ACHN (cell line): ENCODE measurements at places on chromosomes 5 and 9.
A peak's percentile ranks its signal among the peaks of the same experiment; 100 is the strongest.

- peak; percentile 55 for DNase-seq
These were observed 115.9 kb upstream of the SH3GL2 start for GRCh38 chr9:17462869-17463464.

- DNase-seq: peak; percentile 23
These were observed 146.3 kb downstream of the SNCAIP start for GRCh38 chr5:122458278-122458872.

- DNase-seq: no peak
These were observed 96.2 kb downstream of the OSTF1 start for GRCh38 chr9:75184471-75184870.

DNA sequence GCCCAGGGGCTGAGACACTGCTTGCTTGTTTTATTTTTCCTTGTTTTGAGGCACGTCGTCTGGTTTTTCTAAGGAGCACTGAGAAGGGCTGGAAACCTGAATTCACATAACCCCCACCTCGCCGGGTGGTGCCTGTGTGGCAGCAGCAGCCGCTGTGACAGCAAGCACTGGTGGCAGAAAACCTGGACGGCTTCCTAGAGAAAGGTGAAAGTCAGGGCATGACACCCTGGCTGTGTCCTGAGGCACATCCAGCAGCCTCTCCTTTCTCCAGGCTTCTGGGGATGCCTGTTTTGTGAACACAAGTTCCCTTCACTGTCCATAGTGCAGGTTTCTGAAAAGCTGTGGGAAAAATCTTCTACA is 29.2 kb downstream of the MRPL36 start:
- no peak for DNase-seq

DNA sequence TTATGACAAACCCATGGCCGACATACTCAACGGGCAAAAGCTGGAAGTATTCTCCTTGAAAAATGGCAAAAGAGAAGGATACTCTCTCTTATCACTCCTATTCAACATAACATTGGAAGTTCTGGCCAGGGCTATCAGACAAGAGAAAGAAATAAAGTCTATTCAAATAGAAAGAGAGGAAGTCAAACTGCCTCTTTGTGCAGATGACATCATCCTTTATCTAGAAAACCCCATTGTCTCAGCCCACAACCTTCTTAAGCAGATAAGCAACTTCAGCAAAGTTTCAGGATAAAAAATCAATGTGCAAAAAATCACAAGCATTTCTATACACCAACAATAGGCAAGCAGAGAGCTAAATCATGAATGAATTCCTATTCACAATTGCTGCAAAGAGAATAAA is 1799.9 kb upstream of the ACO1 start:
- DNase-seq: no peak

DNA sequence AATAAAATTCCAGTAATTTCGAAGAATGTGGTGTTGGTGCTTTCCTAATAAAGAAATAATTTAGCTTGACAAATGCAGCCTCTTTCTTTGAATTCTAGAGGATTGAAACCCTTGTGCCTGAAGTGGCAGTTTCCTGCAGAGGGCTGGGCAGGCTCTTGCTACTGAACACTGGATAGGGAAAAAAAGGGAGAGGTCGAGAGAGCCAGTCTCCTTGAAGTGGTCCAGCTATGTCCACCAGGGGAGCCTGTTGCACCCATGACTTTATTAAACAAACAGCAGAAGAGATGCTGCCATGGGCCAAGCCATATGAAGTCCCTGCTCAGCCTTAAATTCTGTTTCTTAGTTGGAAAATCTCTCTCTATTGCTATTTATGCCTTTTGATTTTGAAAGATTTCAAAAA is 178.4 kb downstream of the SMARCA2 start:
- DNase-seq: no peak

GRCh38 chr5:151661968-151662732 is 24.6 kb downstream of the SPARC start:
- DNase-seq: no peak

GRCh38 chr9:131258186-131258585 is 18.1 kb downstream of the FAM78A start:
- DNase-seq: no peak

DNA sequence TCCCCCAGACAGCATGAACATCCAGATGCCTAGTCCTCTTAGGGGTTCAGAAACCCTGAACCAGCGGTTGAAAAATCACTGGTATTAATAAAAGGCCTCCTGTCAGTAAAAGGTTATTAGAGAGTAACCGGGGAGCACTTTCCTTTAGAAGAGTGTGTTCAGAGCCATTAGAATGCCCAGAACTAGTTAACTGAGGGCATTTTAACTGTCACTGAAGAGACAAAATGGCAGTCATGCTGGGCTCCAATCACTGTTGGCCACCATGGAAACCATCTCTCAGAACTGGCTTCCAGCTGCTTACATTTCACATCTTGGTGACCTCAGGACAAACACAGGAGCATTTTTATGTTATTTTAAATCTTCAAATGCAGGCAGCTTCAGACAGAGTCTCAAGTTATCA is 36.2 kb upstream of the GDA start:
- no peak for DNase-seq

DNA sequence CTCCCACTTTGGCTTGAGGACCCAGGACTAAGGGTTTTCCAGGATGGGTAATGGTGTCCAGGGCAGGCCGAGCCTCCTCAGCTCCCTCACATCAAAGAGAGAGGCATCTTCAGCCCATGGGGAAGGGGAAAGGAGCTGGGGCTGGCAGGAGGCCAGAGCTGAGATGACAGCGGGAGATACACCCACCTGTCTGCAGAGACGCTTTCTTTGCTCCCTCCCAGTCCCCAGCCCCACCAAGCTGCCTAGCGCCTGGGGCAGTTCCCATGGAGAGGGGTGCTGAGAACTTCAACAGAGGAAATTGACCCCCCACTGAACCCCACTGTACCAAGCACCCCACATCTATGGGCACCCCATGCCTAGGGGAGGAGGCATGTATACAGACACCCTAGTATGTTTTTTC is 10.6 kb downstream of the PCDH1 start:
- DNase-seq: no peak

DNA sequence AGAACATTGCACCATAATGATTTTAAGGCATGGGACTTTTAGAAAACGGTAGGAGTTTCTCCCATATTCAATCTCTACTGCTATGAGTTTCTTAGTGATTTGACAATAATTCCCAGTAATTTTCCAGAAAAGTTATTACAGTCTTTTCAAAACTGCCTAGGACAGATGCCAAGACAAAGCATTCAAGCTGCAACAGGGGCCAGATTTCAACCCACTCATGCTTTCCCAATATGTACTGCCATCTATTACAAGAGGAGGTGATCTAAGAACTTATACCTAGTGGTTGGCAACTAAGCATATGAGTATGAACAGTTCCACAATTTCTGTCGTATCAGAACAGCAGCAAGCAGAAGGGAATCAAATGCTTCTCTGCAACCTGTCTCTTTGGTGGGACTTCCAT is 95.1 kb upstream of the TMED7 start:
- no peak for DNase-seq

- no peak for DNase-seq
These were observed 13.8 kb upstream of the CLIC3 start for GRCh38 chr9:137009938-137010732.

- DNase-seq: no peak
These were observed 32.3 kb downstream of the NTRK2 start for GRCh38 chr9:84701801-84702200.

- DNase-seq: no peak
These were observed 325.5 kb downstream of the ZNF608 start for GRCh38 chr5:124420952-124421351.

DNA sequence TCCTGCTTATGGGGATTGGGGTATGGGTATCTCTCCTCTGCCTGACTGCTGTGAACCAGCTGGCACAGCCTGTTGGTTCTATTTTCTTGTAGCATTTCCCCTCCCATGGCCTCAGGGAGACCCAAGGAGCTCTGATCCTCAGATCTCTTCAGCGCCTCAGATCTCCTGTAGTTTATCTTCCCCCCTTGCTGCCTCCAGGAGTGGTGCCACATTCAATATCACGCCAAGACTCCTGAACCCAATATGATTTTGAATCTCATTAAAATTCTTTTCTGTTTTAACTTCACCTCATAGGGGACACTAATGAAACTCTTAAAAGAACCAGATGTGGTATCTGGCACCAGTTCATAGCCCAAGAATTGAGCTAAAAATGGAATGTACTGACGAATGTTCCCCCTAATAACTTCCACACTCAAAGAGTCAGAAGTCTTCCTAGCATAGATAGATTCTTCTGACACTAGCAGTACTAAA is 59.6 kb upstream of the LIFR start:
- DNase-seq: no peak

DNA sequence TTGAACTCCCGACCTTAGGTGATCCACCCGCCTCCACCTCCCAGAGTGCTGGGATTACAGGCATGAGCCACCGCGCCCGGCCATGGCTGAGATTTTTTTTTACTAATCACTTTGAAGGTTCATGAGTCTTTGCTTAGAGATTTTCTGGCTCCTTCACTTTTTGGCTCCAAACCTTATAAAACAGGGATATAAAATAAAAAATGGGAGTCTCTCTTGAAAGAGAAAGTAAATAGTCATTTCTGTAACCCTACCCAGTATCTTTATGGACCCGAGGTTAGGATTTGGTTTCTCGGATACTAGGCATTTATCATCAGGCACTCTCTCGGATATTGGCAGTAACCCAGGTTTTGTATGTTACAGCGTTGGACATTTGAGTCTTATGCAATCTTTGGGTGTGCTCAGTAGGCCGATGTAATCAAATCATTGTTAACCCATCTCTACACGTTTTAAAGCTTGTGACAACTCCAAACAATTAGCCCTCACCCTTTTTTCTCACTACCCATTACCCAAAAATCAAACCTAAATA is 25.3 kb downstream of the STXBP1 start:
- no peak for DNase-seq

DNA sequence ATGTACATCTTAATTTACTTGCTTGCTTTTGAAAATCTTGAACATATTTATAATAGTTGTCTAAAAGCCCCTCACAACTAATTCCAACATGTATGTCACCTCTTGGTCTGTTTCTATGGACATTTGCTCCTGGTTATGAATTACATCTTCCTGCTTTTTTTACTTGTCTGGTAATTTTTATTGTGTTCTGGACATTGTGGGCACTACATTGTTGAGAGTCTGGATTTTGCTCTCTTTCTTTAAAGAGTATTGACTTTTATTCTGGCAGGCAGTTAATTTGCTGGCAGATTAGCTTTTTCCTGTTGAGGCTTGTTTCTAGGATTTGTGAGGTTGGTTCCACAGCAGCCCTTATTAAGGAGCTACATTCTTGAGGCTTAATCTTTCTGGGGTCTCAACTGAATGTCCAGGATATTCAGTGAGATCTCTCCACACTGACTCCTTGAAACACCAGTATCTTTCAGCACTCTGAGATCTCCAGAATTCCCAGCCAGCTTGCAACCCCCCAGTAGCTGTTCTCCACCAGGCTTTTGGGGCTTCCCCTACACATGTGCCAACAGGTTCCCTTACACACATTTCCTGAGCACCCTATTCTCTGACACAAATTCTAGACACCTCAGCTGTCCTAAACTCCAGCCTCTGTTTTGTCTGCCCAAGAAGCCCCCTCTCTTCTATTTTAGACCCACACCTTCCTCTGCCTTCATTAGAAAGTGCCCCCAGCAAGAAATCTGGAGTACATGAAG is 27.4 kb downstream of the KIAA1191 start:
- no peak for DNase-seq

DNA sequence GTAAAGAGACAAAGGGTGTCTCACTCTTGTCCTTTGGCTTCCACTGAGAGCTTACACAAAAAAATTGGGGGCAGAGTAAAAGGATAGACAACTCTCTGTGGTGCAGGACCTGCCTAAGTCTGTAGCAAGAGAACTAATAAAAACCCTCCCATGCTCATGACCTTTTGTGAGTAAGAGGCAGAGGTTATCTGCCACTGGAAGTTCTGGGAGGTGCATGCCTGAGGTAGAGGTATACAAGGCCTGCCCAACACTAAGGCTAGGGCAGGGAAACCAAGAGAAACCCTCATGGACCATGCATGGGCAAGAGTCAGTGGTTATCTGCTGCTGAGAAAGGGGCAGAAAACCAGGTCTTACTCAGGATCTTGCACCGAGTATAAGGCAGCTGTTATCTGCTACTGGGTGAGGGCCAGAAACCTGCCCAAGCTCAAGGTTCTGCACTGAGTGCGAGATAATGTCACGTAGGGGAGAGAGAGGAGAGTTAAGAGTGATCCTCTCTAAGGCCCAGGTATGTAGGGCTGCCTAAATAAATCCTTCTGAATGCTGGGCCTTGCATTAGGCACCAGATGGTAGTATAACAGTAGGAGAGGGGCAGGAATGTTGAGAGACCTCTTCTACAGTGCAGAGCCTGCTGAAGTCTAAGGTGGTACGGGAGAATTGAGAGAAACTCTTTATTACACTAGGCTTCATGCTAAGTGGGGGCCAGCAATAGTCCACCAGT is 143.4 kb downstream of the MACROH2A1 start:
- DNase-seq: no peak

DNA sequence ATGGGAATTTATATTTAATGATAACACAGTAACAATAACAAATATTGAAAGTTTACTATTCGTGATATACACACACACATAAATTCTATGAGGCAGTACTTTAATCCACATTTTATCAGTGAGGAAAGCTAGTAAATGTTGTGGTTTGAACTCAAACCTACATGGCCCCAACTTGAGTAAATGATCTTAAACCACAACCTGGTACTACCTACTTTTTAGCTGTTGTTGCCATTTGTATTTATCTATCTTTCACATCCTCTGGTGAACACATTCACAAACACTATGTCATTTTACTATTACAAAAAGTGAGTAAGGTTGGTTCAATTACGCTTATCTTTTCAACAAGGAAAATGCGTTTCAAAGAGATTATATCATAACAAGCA is 186.1 kb downstream of the SMC2 start:
- DNase-seq: no peak

DNA sequence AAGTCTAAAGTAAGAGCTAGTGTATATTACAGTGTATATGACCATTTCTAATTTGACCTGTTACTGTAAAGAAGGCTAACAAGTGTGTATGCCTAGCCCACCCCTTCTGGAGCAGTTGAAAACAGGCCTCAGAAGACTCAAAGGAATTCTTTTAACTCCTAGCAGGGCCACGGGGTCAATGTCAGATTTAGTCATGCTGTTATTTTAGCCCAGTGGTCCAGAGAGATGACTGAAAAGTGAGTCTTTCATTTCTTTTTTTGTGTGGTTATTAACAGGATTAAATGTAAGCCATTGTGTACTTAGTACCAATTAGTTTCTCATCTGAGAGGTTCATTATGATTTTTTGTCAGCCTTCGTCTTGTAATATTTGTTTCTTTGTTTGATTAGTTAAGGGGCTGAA is 24.4 kb downstream of the ZCCHC7 start:
- peak; percentile 48 for DNase-seq

DNA sequence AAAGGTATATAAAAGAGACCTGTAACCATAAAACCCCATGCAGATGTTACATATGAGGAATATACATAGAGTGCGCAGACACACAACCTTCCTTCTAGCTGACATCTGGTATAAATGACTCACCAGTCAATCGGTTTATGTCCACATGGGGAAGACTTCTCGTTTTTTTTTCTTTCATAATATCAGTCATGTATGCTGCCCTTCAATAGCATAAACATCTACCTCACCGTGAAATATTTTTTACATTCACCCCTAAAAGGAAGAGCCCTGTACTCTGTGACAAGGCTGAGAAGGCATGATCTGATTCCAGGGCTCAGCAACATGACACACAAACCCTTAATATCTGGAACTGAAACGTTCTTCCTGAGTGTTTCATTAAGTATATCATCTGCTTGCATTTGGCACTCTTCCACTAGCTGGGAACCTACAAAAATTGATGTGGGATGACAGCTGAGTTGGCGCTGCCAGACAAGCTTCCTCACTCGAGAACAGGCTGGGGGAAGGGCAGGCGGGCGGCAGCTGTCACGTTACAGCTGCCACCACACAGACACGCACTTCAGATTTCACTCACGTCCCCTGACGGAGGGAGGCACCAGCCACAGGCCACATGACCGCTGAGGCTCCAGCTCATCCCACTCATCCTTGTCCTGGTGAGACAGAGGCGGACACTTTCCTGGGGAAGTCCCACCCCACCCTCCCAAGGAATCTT is 74.2 kb downstream of the SHB start:
- DNase-seq: no peak
